ENCODE measurements at places on chromosomes 13 and 19.
A peak's percentile ranks its signal among the peaks of the same experiment; 100 is the strongest.

GRCh38 chr13:21522847-21523246, 63.7 kb upstream of the ZDHHC20 start:
- no peak for DNase-seq

- peak; percentile 16 for DNase-seq
Observed at GRCh38 chr13:31204592-31204991, 4.8 kb downstream of the B3GLCT start.

DNA sequence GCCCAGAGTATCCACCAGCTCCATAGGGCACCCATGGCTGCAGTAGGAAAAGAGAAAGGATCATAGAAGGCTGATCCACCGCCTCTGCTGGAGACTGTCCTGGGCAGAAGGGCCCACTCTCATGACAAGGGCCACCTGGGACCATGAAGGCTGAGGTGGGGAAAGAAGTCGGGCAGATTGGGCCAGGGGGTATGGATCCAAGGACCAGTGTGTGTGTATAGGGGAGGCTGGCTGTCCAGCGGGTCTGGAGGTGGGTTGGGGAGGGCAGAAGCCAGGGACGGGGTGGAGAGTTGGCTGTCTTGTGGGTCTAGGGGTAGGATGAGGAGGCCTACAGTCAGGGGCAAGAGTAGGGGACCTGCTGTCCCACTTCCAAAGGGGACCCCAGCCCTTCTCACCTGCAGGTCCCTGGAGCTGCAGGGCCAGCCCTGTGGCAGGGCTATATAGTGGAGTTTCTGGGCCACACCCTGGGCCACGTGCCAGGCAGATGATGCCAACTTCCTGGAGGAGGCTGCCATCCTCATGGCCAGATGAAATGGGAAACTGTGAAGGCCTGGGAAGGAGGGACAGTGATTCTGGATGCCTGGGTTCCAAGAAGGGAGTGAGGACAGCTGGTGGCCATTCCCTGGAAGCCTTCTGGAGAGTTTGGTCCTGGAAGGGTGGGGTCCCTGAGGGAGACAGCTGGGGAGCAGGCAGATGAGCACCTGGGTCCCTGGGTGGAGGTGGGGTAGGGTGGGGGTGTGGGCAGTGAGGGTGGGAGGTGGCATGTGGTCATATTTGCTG, at the start of gene FCGBP:
TSS of gene FCGBP (minus strand) at position 51 of the 780 bp plus-strand sequence.
- DNase-seq, result no peak

DNA sequence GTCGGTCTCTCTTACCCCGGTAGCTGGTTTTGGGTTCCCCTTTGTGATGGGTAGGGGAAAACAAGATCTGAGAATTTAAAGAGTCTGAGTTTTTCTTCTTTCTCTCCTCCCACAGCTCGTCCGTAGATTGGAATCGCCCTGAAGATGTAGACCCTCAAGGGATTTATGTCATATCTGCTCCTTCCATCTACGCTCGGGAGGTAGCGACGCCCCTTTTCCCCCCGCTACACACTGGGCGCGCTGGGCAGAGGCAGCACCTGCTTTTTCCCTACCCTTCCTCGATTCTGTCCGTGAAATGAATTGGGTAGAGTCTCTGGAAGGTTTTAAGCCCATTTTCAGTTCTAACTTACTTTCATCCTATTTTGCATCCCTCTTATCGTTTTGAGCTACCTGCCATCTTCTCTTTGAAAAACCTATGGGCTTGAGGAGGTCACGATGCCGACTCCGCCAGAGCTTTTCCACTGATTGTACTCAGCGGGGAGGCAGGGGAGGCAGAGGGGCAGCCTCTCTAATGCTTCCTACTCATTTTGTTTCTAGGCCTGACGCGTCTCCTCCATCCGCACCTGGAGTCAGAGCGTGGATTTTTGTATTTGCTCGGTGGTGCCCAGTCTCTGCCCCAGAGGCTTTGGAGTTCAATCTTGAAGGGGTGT, 7.1 kb upstream of the SELENOV start:
- no peak for DNase-seq

DNA sequence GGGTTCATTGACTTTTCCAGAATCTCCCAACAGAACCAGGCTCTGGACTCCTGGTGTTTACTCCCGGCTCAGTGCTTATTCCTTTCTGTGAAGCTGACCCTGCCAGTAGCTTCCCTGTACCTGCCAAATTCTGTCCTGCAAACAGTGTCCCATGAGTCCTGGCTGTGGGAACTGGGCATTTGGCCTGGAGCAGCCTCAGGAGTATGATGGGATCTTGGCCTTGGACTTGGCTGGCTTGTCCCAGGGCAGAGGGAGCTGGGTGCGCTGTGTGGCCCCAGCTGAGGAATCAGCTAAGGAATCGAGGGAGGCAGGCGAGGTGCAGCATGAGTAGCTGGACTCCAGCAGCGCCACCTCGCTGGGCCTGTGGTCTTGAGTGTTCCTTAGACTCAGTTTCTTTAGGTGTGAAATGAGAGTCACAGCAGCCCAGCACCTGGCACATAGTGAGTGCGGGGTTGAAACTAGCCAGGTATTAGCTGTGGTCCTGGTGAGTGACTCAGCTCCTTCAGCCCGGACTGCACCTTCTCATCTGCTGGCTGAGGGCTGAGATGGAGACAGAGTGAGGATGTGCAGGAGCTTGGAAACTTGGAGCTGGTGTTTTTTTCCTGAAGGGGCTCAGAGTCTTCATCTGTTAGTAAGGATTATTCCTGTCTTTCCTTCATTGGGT, 10.4 kb downstream of the CLASRP start:
- DNase-seq, result no peak

DNA sequence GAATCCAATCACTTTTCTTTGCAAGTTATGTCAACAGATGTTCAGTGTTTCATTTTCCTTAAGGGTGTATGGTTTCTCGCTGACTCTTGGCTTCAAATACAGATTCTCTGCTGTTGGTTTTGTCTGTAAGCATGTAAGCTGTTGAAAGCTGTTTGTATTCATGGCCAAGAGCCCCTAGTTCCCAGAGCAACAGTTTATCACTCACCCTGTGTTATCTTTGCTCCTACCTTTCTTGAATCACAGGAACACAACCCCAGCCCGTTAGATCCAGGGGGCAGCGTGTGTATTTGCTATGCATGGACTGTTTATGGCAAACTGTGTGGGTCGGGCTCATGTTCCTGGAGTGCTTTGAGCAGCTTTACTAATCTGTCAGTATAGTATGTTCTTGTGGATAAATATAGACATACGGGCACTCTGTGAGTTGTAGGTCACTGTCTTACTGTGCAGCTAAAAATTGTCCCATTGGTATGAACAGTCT, 28.9 kb downstream of the FRY start:
- peak; percentile 73 for DNase-seq

- peak; percentile 88 for DNase-seq
Observed at GRCh38 chr19:12777217-12778016, 2.1 kb upstream of the HOOK2 start.

DNA sequence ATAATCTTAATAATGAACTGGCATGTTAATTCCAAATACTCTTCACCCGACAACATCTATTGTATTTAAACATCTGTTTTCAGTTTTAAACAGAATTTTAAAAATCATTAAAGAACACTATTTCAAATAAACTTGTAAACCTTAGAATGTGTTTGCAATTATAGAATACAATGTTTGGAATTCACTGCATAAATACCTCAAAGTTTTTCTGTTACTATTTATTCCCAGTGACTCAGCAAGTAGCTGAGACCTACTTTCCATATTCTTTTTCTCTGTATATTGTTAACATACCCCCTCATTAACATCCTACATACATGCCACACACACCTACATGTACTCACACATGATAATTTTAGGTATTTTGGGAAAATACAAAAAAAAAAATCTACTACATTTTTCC, 1134.3 kb downstream of the SLITRK1 start:
- no peak for DNase-seq

DNA sequence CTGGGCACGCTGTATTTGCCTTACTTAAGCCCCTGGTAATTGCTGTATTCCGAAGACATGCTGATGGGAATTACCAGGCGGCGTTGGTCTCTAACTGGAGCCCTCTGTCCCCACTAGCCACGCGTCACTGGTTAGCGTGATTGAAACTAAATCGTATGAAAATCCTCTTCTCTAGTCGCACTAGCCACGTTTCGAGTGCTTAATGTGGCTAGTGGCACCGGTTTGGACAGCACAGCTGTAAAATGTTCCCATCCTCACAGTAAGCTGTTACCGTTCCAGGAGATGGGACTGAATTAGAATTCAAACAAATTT, 676 bp downstream of the BRCA2 start:
- no peak for DNase-seq

DNA sequence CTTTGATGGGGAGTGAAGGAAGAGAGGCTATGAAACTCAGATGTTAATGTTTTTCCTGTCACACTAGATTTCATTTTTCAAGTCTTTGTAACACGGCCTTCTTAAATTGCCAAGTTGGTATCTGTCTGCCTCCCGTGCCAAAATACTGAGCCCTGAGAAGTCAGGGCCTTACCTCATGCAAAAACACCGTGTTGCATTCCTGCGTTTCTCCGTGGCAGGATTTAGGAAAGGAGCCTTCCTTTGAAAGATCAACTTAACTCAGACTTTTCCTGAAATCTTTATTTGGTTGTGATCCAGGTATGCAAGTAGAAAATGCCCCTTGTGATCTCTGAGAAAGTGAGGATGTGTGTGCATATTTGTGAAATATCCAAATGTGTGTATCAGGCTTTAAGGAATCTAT, 1291.0 kb upstream of the SLC10A2 start:
- DNase-seq, result peak; percentile 93

DNA sequence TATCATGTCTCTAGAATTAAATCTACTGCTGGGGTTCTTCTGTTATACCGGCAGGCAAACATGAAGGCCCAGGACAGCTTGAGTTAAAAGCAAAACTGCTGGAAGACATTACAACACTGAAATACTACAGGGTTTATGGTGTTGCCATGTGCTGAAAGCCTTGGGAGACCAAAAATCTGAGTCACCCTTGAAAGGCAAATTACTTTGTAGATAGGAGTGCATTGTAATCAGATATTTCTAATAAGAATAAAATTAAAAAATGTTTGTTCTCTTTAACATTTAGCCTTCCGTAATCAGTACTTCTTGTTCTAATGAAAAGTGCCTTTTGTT, 181.3 kb downstream of the PCDH9 start:
- peak; percentile 10 for DNase-seq

GRCh38 chr13:26051657-26052311, at the start of gene SHISA2:
Gene SHISA2, minus strand, starts transcription at chr13:26052016. Its CDS starts 1,041 bp downstream, at chr13:26050975.
- DNase-seq, result peak; percentile 64

- DNase-seq, result no peak
Observed at GRCh38 chr13:77099415-77099814, 72.5 kb upstream of the FBXL3 start.

DNA sequence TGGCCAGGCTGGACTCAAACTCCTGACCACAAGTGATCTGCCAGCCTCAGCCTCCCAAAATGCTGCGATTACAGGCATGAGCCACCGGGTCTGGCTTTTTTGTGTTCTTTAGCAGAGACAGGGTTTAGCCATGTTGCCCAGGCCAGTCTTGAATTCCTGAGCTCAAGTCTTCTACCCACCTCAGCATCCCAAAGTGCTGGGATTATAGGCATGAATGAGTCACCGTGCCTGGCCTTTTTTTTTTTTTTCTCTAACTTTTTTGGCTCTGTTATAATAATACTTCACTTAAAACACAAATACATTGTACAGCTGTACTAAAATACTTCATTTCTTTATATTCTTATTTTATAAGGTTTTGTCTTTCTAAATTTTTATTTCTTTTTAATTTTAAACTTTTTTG, 599.5 kb upstream of the PCDH9 start:
- DNase-seq, result no peak

DNA sequence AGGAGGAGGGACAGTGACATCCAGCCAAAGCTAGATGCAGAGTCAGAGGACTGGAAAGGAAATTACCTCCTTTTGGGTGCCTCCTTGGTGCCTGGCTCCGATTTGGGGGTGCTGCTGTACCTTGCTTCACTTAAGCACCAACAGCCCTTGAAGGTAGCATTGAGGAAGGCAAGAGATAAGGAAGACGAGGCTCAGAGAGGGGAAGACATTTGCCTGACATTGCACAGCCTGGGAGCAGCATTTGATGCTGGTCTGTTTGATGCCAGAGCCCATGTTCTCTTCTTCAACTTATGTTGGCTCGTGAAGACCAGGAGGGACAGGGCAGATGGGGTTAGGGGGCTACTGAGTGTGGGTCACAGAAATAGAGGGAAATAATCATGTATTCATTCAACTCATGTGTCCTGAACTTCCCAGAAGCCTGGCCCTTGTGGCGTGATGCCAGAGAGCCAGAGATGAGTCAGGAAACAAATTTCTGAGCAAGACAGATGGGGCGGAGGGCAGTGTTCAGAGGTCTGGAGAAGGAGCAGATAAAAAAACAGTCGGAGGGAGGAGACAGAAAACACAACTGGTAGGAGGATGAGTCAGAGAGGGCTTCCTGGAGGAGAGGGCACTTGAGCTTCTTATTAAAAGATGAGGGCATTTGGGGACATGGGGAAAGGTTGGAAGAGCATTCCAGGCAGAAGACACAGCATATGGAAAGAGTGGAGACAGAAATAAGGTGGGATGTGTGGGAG, 3.0 kb upstream of the C19orf81 start:
- peak; percentile 61 for DNase-seq

- no peak for DNase-seq
Observed at GRCh38 chr13:102700088-102701031, 5.5 kb upstream of the METTL21C start.

DNA sequence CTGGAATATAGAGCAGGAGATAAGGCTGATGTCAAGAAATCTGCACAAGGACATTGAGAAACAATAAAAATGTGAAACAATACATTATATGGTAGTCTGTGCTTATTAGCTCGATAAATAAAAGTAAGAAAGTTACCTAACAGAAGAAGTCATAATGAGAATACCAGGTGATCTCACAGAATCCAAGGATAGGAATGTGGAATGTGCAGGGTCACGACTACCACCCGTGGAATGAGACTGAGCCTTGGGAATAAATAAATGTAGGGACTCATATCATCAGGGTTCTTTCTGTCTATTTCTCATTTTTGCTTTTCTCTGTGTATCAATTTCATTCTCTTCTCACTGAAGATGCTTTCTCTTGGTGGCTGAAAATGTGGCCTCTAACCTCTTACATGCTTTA, 26.0 kb upstream of the KBTBD7 start:
- DNase-seq, result no peak

GRCh38 chr13:84481958-84482357, 599.7 kb upstream of the SLITRK1 start:
- peak; percentile 8 for DNase-seq

DNA sequence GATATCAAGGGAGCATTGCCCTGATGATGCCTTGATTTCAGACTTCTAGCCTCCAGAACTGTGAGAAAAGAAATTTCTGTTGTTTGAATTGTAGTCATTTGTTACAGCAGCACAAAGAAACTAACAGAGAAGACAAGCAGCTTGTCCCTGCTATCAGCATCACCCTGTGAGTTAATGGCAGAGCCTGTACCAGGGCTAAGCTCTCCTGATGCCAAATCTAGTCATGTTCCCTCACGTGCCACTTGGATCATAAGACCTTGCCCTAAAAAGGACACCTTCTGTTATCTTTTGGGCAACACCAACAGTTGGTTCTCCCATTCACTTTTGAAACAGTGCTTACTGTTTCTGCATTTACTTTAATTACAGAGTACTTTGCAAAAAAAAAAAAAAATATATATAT, 14.8 kb downstream of the RCBTB2 start:
- DNase-seq, result no peak

- no peak for DNase-seq
Observed at GRCh38 chr19:13020002-13020414, 24.7 kb downstream of the NFIX start.

Measured in umbilical cord (tissue), 2 donors.